ENCODE measurements at places on chromosomes 12 and 14.

- no peak overlapping the region for H3K4me3 ChIP-seq
- H3K36me3 ChIP-seq, result peaks cover 4% of the 10 kb centered on the region
- no peaks in the 10 kb centered on the region for H3K27me3 ChIP-seq
- DNase-seq, result no peak
- H3K4me1 ChIP-seq, result peaks cover 3% of the 10 kb centered on the region
Observed at GRCh38 chr12:124401704-124402221, 106.9 kb downstream of the RFLNA start.

DNA sequence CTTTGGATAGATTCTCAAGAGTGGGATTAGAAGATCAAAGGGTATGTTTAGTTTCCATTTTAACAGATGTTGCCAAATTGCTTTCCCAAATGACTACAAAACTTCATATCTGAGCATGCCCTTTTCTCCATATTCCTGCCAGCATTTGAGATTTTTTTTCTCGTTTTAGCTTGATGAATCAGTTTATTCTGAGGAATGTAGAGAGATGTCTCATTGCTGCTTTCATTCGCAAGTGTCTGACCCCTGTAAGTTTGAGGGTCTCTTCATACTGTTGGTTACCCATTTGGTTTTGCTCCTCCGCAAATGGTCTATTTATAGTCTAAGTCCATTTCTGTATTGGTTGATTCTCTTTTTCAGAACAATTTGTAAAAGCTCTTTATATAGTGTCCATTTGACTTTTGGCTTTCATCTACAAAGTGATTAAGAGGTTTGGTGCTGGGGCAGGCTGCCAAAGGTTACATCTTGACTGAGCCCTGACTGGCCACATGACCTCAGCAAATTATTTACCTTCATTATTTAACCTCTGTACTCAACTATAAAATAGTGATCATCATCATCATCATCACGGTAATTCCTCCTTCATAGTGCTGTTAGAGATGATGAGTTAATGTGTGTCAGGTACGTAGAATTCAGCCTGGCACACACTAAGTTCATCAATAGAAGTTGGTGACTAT, 33.6 kb downstream of the HCAR2 start:
- DNase-seq, result no peak
- H3K4me3 ChIP-seq, result no peak overlapping the region
- no peaks in the 10 kb centered on the region for H3K4me1 ChIP-seq
- no peak overlapping the region for H3K27ac ChIP-seq

GRCh38 chr14:21520767-21521166, 5.4 kb downstream of the SALL2 start:
- H3K4me1 ChIP-seq, result peaks cover 2% of the 10 kb centered on the region
- peaks cover 9% of the 10 kb centered on the region for H3K27me3 ChIP-seq
- no peak for DNase-seq
- H3K4me3 ChIP-seq, result no peak overlapping the region

- H3K27me3 ChIP-seq, result no peaks in the 10 kb centered on the region
- H3K36me3 ChIP-seq, result no peaks in the 10 kb centered on the region
- H3K4me3 ChIP-seq, result no peak overlapping the region
- DNase-seq, result no peak
Observed at GRCh38 chr12:78726854-78727253, 137.7 kb upstream of the SYT1 start.

DNA sequence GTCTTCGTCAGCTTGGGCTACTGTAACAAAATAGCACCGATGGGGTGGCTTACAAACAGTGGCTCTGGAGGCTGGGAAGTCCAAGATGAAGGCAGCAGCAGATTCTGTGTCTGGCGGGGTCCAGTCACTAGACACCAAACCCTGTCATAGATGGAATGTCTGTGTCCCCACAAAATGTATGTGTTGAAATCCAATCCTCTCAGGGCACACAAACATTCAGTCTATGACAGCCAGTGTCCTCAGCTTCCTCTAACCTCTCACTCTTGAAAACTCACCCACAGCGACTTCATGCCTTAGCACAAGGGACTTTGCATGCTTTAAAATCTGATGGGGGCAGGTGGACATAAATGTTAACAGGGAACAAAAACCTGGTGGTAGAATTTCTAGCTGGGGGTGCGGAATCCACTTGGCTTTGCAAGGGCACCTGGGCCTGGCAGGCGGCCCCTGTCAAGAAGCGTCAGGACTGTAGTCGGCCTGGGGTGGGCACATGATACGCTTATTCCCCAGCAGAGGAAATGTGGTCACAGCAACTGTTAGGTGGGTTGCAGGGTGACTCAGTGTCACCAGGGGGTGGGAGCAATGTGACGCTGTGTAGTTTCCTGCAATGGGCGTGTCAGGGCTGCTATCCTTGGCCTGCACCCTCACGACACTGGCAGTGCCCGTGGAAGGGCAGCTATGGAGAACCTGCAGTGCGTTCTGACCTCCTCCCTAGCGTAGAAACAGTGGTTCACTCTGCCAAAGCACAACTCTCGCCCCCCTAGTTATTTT, 17.7 kb downstream of the RIN3 start:
- peak overlapping the region; percentile 82 for H3K4me3 ChIP-seq
- H3K4me1 ChIP-seq, result peaks cover 70% of the 10 kb centered on the region
- H3K27me3 ChIP-seq, result no peaks in the 10 kb centered on the region

DNA sequence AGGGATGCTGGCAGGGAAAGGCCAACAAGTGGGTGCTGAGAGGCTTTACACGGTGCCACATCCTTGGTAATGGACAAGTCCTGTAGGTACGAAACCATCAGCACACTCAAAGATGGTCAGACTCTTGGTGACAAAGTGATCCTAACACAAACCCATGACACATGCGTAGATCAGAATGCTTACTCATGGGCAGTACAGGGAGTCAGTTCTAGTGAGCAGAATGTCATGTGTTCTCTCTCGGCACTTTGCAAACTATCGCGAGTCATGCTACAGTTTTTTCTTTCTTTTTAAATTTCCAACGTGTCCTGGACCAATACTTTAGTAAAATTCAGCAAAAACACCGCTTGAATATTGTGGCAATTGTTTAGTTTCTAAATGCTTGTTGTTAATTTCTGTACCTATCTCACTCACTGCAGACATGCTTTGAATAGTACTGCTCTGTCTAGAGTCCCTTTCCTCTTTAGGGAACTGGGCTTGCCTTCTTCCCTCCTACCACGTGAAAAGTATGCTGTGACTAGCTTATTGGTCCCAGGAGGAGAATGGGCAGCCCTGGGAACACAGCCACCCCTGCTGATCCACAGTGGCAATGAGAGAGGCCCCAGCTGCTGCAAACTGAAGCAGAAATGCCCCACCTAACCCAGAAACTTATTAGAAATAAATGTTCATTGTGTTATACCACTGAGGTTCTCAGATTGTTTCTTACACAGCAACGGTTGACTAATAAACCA, 62.4 kb downstream of the UBR7 start:
- DNase-seq, result no peak
- H3K27ac ChIP-seq, result no peak overlapping the region
- H3K4me3 ChIP-seq, result no peak overlapping the region
- H3K27me3 ChIP-seq, result no peaks in the 10 kb centered on the region
- H3K4me1 ChIP-seq, result peaks cover 9% of the 10 kb centered on the region
- H3K36me3 ChIP-seq, result peaks cover 7% of the 10 kb centered on the region

DNA sequence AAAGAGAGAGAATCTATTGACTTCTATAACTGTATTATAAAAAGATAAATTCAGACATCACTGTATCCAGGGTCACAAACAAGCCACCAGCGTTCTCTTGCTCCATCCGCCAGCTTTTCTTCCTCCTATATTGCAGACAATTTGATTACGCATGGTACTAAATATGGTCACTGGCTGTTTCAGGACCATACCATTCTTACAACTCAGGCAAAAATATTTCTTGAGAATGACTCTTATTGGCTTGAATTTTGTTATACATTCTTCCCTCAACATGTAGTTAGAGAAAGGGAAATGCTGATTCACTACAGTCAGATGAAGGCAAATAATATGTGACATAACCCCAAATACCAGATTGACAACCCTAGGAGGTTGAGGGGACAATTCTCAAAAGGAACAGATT, 101.3 kb downstream of the SLC6A15 start:
- DNase-seq, result no peak
- no peak overlapping the region for H3K27ac ChIP-seq
- H3K4me3 ChIP-seq, result no peak overlapping the region
- no peaks in the 10 kb centered on the region for H3K4me1 ChIP-seq

DNA sequence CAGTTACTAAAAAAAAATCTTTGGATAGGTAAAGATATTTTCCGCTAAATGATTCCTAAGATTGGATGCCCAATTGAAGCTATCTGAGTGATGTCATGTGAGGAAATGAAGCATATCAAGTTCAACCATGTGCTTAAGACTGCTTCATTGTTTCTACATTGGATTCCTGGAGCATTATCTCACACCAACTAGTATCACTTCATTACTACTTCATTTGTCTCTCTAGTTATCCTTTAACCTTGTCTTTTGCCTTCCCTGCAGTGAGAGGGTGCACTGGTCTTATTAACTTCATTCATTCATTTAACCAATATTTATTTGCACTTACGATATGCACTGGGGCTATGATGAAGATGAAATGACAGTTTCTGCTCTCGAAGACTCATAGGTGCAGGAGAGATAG, 198.1 kb downstream of the SLC38A4 start:
- H3K4me3 ChIP-seq, result no peak overlapping the region
- no peak for DNase-seq
- H3K27ac ChIP-seq, result no peak overlapping the region
- H3K4me1 ChIP-seq, result no peaks in the 10 kb centered on the region
- H3K27me3 ChIP-seq, result no peaks in the 10 kb centered on the region

DNA sequence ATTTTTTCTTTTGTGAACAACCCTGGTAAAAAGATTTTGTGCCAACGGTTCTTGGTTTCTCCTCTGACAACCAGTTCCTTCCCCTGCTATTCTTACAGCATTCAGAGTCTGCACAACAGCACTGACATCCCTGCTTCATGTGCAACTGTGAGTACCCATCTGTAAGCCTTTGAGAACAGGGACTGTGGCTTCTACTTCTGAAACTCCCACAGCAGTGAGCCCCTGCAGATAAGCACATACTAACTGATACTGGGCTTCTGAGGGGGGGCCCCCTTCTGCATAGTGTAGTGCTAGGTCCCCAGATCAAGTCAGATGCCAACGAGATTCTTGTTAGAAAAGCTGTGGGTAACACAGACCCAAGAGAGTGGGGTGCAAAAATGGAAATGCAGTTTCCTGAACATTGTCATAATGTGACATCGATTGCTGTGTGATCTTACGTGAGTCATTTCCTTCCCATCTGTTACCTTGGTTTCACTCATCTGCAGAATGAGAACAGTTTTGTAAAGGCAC, 11.1 kb upstream of the NINJ2 start:
- H3K36me3 ChIP-seq, result no peaks in the 10 kb centered on the region
- H3K27me3 ChIP-seq, result no peaks in the 10 kb centered on the region
- H3K4me3 ChIP-seq, result peak overlapping the region; percentile 84

DNA sequence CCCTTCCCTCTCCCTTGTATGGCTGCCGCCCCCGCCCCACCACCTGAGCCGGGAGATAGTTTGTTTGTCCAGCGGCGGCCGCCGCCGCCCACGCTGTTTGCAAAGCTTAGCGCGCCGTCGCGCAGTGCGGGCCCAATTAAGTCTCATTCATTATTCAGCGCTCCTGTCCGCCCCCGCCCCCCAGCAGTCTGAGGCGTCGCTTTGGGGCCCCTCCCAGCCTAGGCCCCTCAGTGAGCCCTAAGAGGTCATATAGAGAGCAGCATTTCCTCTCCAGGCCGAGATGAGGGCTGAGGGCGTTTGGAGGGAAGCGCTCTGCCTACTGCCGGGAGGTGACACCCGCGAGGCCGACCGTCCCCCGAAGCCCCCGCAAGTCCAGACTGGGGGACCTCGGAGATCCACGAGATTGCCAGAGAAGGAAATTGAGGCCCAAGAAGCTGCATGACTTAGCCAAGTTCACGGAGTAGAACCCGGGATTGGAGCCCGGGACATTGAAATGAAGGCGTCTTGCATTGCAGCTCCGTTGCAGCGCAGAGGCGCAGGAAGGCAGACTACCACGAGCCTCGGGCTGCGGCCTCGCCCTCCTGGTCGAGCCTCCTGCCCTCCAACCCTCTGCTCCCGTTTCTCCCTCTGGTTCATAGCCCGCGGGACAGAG, at the start of gene DNAJC22:
Gene DNAJC22, plus strand, starts transcription at position 230 of the 652 bp plus-strand sequence. CDS start 1,985 bp downstream, outside the sequence.
- peak; percentile 65 for DNase-seq
- peak within 1 kb of the TSS; percentile 55 for H3K27ac ChIP-seq
- H3K36me3 ChIP-seq, result no peaks in the 10 kb centered on the region
- peak within 1 kb of the TSS; percentile 81 for H3K4me3 ChIP-seq
- H3K27me3 ChIP-seq, result peaks cover 80% of the 10 kb centered on the region

DNA sequence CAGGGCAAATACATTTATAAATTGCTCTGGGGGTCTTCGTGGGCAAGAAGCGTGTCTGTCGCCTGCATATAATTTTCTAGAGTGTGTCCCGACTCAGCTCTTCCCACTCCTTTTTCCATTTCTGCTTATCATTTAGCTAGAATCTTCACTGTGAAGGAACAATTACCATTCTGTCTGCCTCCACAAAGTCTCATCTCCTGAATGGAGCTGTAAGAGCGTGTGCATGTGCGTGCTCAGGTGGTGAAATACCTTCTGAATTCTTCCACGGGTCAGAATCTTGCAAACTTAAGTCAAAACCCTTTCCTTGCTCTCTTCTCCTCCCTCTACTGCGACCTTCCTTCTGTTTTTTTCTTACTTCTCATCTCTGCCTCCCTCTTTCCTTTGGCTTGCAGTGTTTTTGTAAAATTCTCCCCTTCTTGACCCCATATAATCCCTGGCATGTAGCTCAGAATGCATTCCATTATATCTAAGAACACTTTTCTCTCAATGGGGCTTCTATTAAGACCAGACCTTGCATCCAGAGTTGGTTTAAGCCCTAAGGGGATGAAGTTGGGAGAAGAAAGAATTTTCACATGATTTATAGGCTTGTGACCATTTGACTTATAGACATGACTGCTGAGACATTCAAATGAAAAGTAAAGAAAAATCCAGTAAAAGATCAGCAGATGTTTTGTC, 25.0 kb upstream of the GSG1 start:
- H3K36me3 ChIP-seq, result no peaks in the 10 kb centered on the region
- DNase-seq, result no peak
- H3K4me3 ChIP-seq, result no peak overlapping the region
- no peak overlapping the region for H3K27ac ChIP-seq

DNA sequence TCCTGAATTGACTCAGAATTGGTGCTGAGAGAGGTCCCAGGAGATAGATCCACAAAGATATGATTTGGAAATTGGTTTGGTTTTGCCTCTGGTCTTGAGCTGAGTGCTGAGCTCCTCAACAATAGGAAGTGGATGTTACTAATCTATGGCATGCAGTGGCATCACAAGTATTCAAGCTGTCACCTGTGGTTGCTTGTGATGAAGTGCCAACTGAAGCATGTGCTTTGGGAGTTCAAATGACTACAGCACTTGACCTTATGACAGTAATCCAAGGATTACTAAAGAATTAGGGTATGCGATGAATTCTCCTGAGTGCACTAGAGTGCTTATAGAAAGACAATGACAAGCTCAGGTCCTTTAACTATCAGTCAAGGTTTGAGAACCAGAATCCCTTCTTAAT, 406.2 kb downstream of the NOVA1 start:
- DNase-seq, result no peak
- no peak overlapping the region for H3K27ac ChIP-seq
- H3K4me3 ChIP-seq, result no peak overlapping the region
- no peaks in the 10 kb centered on the region for H3K4me1 ChIP-seq
